Type B pancreatic cell (in vitro differentiated cells): ENCODE measurements at places on chromosomes 1 and 21. TPM values are rescaled to one million over a fixed set of nuclear protein-coding genes. Genes with fewer than 3 reads are reported as not detected.
A peak's percentile ranks its signal among the peaks of the same experiment; 100 is the strongest.

DNA sequence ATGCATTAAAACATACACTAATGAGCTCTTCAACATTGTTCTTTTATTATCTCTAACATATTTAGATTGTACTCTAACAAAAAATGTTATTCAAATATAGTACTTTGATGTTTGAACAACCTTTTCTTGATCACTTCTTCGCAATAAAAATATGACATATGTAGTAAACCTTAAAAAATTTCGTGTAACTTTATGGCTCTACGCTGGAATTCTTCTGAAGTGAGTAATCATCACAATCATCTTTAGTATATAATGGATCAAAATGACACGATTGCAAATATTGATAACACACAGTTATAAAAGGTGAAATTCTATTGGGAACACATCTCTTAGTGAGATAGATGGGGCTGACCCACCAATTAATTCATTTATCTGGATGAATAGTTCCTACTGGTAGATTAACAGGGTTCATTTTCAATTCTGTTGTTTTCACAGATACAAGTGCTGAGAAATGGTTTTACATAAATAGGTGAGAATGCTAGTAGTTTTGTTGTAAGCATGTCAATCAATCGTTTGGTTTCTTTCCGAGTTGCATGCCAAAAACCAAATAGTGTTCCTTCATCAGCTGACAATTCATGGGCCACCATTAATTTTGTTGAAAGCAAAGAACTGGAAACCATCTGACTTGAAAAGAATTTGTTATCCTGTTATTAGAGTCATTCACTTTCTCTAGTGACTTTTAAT, 1.5 kb upstream of the ZMPSTE24 start:
- H3K4me1 ChIP-seq, result peaks cover 20% of the 10 kb centered on the region
- H3K4me3 ChIP-seq, result peak overlapping the region; percentile 97
- peaks cover 7% of the 10 kb centered on the region for H3K36me3 ChIP-seq
- DNase-seq, result no peak
- H3K27me3 ChIP-seq, result no peaks in the 10 kb centered on the region
- H3K27ac ChIP-seq, result peak overlapping the region; percentile 99

DNA sequence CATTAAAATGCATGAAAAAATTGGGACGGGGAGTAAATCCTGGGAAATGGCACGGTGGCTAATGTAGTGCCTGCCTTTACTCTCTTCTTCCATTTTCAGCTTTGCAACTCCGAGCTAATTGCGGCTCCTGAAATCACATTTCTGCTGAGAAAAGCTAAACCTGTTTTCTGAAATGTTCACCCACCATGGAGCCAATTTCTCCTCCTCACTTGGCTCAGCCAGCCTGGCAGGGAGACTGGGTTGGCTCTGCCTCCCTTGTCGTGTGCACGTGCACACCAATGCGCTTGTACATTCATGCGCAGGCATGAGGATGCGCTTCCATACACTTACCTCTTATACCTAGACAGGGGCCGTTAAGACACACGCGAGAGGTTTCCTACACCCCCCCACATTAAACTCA, 165.4 kb downstream of the PLXNA2 start:
- DNase-seq, result no peak
- peak overlapping the region; percentile 21 for H3K27ac ChIP-seq
- H3K4me3 ChIP-seq, result peak overlapping the region; percentile 65
- peaks cover 49% of the 10 kb centered on the region for H3K4me1 ChIP-seq

GRCh38 chr1:107434361-107434693, 293.5 kb downstream of the NTNG1 start:
- no peak for DNase-seq
- no peak overlapping the region for H3K27ac ChIP-seq
- H3K36me3 ChIP-seq, result no peaks in the 10 kb centered on the region
- H3K4me1 ChIP-seq, result peaks cover 6% of the 10 kb centered on the region

DNA sequence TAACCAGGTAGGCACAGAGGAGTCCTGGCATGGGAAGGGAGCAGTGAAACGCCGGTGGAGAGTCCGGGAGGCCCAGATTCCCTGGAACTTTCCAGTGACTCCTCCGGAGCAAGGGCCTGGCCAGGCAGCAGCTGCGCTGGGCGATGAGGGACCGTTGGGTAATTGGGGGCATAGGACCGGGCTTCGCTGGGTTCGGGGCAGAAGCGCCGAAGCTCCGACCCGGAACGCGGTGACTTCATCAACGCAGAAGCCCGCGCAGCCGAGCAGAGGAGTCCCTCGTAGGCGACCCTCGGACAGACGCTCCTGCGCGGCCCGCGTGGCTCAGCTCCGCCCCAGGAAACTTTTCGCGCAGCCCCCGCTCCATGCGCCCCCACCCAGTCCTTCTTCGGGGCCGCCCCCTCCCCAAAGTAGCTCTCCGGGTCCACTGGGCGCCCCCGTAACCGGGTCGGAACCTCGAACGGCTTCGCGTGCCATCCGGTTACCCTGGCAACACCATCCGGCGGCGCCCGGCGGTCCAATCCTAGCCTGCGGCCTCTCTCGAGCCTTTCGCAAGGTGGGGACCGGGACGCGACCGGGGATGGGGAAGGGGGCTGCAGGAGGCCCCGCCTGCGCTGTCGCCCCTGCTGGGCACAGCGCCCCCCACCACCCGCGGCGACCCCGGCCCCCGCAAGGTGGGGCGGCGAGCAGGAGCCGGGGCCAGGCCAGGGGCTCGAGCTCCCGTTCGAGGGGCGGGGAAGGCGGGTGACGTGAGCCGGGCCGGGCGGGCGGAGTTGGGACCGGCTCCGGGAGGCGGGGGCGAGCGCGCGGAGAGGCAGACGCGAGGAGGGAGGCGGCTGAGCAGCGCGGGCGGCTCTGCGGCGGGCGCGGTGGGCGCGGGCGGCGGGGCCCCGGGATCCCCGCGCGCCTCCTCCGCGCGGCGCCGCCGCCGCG, at the start of gene AJAP1:
Gene AJAP1 (plus strand): TSS at position 814 of the 930 bp plus-strand sequence. CDS start 817 bp downstream, outside the sequence.
- no peaks in the 10 kb centered on the region for H3K36me3 ChIP-seq
- H3K27ac ChIP-seq, result no peak within 1 kb of the TSS
- peak within 1 kb of the TSS; percentile 70 for H3K4me3 ChIP-seq
- no peak for DNase-seq

- H3K27ac ChIP-seq, result no peak overlapping the region
- peaks cover 29% of the 10 kb centered on the region for H3K4me1 ChIP-seq
- peaks cover 9% of the 10 kb centered on the region for H3K27me3 ChIP-seq
- DNase-seq, result no peak
These were observed 15.2 kb downstream of the H6PD start for GRCh38 chr1:9249534-9250410.

DNA sequence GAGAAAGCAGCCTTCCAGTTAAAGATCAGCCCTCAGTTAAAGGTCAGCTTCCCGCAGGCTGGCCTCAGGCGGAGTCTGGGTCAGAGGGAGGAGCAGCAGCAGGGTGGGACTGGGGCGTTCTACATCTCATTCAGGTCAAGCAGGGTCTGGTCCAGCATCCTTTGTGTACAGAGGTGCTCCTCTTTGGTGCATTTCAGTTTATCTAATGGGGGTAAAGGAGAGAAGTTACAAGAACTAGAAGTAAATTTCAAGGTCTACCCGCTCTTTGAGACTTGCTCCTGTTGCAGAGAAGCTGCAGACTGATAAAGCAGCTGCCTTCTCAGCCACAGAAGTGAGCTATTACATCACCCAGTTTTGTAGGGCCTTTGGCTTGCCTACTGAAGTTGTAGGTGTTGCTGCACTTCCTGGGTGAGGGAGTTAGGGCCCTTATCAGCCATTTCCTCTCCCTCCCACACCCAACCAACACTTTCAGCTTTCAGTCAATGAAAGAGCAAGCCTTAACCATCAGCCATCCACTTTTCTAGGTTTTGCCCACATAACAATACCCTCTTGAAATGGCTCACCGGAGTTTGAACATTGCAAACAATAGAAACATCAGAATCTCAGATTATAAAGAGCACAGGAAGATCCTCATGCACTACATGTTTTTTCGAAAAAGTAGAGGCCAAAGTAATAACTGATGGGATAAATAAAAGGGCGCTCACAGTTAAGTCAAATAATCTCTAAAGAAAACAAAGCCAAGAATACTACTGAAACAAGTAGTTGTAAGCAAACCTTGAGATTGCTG, 2.8 kb upstream of the NUP210L start:
- no peak for DNase-seq
- no peak overlapping the region for H3K4me3 ChIP-seq
- H3K27ac ChIP-seq, result peak overlapping the region; percentile 27
- H3K27me3 ChIP-seq, result no peaks in the 10 kb centered on the region

DNA sequence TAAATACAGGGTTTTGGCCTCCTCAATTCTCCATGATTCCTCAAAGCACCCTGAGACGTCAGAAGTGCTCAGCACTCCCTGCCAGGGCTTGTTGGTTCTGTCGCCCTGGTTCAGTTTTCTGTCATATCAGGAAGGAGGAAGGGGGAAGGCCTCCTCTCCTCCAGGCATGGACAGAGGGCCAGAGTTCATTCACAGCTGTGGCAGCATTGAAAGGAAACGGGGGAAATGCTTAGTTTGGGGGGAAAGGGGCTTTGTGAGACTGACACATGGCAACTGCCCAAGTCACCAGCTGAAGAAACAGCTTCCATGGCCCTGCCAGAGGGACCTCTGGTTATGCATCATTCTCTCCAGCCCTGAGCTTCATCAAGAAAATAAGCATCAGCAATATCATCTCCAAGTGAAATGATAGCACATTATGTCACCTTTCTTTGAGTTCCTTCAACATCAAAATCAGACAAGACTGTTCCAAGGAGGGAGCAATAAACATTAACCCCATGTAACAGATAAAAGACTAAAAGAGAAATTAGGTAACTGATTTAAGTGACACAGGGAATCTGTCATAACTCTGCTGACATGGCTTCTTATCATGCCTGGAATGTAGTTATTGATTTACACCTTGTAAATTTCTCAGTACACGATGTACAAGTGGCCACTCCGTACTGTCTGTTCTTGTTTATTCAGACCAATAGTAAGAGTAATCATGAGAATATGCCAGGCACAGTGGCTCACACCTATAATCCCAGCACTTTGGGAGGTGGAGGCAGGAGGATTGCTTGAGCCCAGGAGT, 103.2 kb upstream of the SLC25A33 start:
- no peaks in the 10 kb centered on the region for H3K36me3 ChIP-seq
- peaks cover 22% of the 10 kb centered on the region for H3K4me1 ChIP-seq
- H3K27me3 ChIP-seq, result no peaks in the 10 kb centered on the region
- H3K4me3 ChIP-seq, result no peak overlapping the region

- H3K27me3 ChIP-seq, result peaks cover 77% of the 10 kb centered on the region
- H3K4me3 ChIP-seq, result no peak within 1 kb of the TSS
- no peak within 1 kb of the TSS for H3K27ac ChIP-seq
- no peaks in the 10 kb centered on the region for H3K36me3 ChIP-seq
- peaks cover 18% of the 10 kb centered on the region for H3K4me1 ChIP-seq
- no peak for DNase-seq
These were observed at the start of gene HAPLN2 for GRCh38 chr1:156618853-156619581. Gene HAPLN2, plus strand, starts transcription at chr1:156619415. Its CDS starts 4,076 bp downstream, at chr1:156623491.

- H3K36me3 ChIP-seq, result no peaks in the 10 kb centered on the region
- peak within 1 kb of the TSS; percentile 67 for H3K27ac ChIP-seq
- H3K4me3 ChIP-seq, result peak within 1 kb of the TSS; percentile 93
- DNase-seq, result peak; percentile 79
These were observed at the start of gene MTARC2 for GRCh38 chr1:220748089-220748934. Gene MTARC2, plus strand, starts transcription at chr1:220748322. Its CDS starts 210 bp downstream, at chr1:220748532.

GRCh38 chr1:3467096-3468036, 12.9 kb downstream of the ARHGEF16 start:
- no peak overlapping the region for H3K27ac ChIP-seq
- DNase-seq, result no peak
- peaks cover 12% of the 10 kb centered on the region for H3K4me1 ChIP-seq
- no peak overlapping the region for H3K4me3 ChIP-seq
- H3K36me3 ChIP-seq, result no peaks in the 10 kb centered on the region
- no peaks in the 10 kb centered on the region for H3K27me3 ChIP-seq

DNA sequence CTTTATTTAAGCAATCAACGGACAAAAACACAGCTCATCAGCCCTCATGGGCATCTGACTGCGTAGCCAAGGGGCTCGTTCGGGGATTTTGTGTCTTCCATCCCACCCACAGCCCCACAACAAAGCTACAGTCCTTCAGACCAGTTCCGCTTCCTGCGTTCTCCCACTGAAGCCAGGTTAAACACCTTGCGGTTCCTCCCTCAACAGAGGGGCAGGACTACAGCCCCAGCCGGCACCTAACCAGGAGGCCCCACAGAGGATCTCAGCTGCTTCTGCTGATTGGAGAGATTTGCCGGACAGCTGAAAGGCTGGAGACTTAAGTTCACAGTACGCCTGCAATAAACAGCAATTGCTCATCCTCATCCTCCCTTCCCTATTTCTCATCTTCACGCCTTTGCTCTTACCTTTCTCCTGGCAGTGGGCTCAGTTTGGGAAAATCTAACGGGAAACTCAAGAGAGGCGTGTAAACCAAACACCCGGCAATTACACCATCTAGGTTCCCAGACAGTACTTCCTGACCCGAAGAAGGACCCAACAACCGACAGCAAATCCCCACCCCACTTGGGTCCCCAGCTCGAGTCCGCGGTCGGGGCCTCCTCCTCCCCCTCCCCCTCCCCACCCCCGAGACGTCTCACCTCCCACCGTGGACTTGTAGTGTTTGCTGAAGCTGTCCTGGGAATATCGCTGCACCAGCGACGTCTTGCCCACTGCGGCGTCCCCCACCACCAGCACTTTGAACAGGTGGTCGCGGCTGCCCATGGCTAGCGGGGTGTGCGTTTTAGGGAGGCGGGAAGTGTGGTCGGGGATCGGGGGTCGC, 876 bp downstream of the RAB29 start:
- H3K36me3 ChIP-seq, result no peaks in the 10 kb centered on the region
- peaks cover 40% of the 10 kb centered on the region for H3K27me3 ChIP-seq

GRCh38 chr1:226985839-226986463, 45.9 kb downstream of the COQ8A start:
- no peaks in the 10 kb centered on the region for H3K27me3 ChIP-seq
- peaks cover 13% of the 10 kb centered on the region for H3K4me1 ChIP-seq
- H3K4me3 ChIP-seq, result no peak overlapping the region
- DNase-seq, result peak; percentile 57

DNA sequence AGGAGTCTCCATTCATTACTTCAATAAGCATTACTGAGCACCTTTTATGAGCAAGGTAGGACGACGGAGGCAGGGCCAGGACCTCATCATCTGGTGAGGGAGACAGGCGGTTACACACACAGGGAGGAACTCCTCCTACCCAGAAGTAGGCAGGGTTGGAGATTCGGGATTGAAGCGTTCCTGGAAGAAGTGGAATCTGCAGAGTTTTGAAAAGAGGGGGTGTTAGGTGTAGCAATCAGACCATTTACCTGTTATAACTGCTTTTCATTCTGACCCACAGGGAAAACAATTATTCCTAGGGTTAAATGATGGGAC, 392.4 kb downstream of the DISC1 start:
- DNase-seq, result no peak
- H3K27ac ChIP-seq, result no peak overlapping the region
- H3K27me3 ChIP-seq, result peaks cover 12% of the 10 kb centered on the region
- no peaks in the 10 kb centered on the region for H3K36me3 ChIP-seq
- H3K4me3 ChIP-seq, result no peak overlapping the region

GRCh38 chr1:241253471-241253870, 103.5 kb downstream of the RGS7 start:
- H3K4me3 ChIP-seq, result no peak overlapping the region
- no peaks in the 10 kb centered on the region for H3K36me3 ChIP-seq
- H3K27me3 ChIP-seq, result no peaks in the 10 kb centered on the region
- H3K27ac ChIP-seq, result no peak overlapping the region

- no peak overlapping the region for H3K4me3 ChIP-seq
- no peak for DNase-seq
- no peaks in the 10 kb centered on the region for H3K4me1 ChIP-seq
These were observed 28.9 kb downstream of the UCHL5 start for GRCh38 chr1:193030280-193030679.

- no peak overlapping the region for H3K27ac ChIP-seq
- H3K27me3 ChIP-seq, result no peaks in the 10 kb centered on the region
- H3K4me3 ChIP-seq, result no peak overlapping the region
- no peaks in the 10 kb centered on the region for H3K4me1 ChIP-seq
These were observed 28.7 kb downstream of the PSMB4 start for GRCh38 chr1:151428068-151428467.

Gene RSPO1
- 0.26 and 1.4 TPM in 2 replicates for total RNA-seq

Gene AXDND1
- 1.4 TPM in 1 of 2 replicates, not detected in the other for total RNA-seq

Gene DENND2C
- total RNA-seq, result 3.6 and 8.8 TPM in 2 replicates

Gene KANK4
- total RNA-seq, result 5.9 and 11.3 TPM in 2 replicates

Gene DBT
- total RNA-seq, result 21.4 and 22.6 TPM in 2 replicates

Gene MNDA
- total RNA-seq, result not detected in 2 replicates

Gene SYCP1
- not detected in 2 replicates for total RNA-seq
